ENCODE measurements at places on chromosomes 4 and X.

DNA sequence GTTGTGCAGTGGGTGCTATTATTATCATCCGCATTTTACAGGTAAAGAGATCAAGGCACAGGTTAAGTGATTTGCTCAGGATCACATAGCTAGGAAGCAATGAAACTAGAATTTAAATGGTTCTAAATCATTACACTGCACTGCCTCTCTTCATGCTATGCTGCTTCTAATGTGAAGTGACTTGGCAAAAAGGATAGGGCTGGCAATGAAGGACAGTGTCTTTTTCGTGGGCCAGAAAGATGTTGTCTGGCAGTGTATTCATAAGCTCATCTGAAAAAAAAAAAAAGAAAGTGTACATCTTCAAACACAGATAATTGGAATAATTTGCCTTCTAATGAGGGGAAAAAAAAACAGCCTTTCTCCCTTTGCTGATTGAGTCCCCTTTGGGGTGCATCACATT, 132.2 kb upstream of the FUNDC1 start:
- no peak for DNase-seq

DNA sequence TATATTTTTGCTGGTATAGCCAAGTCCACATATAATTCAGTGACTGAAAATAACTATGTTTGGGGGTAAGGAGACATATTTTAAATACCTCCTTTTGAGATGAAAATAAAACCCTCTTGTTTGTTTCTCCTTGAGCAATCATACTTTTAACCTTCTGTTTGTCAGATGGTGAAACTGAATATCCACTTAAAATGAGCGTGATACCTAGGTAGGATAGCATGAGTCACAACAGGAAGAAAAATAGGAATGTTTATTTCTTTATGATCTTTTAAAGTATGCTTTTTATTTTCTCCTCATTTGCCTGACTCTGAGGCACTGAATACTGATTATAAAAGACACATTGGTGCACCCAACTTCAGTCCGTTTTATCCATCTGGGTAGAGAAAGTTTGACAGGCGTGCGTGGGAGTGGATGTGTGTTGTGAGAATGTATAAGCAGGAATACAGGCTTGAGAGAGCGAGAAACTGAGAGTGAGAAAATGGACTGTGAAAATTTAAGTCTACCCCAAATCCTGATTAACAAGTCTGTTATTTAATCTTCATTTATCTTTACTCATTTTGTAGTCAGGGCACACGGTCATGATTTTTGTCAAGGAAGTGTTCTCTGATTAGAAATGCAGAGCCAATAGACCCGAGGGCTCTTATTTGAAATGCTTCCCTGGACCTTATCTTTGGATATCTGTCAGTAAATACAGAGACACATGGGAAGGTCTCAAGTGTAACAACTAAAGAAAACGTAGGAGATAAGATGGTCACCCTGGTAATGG, 62.1 kb upstream of the ANTXR2 start:
- no peak for DNase-seq

DNA sequence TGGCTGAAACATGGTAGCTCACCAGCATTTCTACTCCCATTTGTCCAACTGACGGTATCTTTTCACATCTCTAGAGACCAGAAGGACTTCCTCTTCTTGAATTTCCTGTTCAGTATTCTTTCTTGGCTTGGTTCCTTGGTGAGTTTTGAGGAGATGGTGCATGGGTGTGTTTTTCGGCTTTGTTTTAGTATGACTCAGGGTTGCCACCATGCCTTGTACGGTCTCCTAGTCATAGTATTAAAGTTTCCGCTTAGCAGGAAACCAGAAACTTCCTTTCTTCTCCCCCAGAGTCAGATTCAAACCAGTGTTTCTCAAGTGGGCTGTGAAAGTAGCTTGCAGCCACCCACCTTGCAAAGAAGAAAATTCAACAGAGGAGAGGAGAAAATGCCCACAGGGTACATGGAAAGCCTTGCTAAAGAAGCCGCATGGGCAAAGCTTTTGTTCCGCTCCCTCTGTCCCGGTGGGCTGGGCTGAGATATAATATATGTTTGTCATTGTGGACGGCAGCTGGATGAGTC, 5.7 kb downstream of the CD99 start:
- peak; percentile 36 for DNase-seq

DNA sequence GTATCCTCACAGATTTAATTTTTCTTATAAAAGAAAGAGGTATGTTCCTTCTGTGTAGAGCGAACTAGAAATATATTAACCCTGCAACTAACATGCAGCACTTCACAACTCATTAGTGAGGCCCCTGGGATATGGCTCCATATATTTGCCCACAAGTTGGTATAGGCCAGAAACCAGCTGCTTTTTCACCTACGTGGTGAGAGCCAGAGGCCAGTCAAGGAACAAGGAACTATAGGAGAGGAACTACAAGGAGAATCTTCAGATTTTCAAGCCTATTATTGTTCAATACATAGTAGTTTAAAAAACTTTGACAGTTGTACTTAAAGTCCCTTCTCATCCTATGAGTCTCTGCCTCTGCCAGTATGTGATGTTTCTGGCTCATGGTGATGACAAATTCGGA, 205.9 kb downstream of the CBR4 start:
- DNase-seq = no peak

- no peak for DNase-seq
Measured at GRCh38 chr4:178970433-178971140, 1528.3 kb upstream of the AGA start.

- no peak for DNase-seq
Measured at GRCh38 chr4:168707205-168707604, 210.4 kb downstream of the PALLD start.

DNA sequence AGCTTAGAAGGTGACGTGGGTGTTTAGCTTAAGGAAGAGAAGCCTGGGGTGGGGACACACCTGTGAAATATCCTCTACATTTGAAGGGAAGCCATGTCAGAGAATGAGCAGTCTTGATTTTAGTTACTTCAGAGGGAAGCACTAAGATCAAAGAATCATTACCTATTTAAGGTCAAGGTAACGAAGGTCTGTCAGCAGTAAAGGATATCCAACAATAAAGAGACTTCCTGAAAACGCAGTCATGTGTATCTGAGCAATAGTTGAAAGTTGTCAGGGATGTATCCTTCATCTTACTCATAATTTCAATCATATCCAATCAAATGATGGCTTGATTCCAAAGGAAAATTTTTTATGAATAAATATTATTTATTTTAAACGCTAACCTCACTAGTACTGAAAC, 33.5 kb downstream of the IGFBP7 start:
- DNase-seq = no peak

DNA sequence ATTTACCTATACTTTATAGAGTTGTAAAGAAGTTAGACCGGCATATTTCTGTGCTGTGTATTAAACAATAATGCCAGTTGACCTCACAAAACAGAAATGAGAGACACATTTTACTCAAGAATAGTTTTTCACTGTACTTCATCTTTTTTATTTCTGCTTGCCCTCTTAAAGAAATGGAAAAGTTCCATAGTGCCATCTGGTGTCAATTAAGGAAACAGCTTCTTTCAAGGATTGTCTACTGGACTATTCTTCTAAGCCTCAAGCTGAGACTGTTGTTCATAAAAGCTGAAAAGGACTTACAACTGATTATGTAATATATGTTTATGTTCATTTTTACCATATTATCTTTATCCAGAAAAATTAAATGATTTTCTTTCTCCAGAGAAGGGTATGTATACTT, 1523.7 kb downstream of the ARAP2 start:
- no peak for DNase-seq

GRCh38 chrX:9885150-9885549, 82.0 kb upstream of the CLDN34 start:
- DNase-seq = peak; percentile 10

DNA sequence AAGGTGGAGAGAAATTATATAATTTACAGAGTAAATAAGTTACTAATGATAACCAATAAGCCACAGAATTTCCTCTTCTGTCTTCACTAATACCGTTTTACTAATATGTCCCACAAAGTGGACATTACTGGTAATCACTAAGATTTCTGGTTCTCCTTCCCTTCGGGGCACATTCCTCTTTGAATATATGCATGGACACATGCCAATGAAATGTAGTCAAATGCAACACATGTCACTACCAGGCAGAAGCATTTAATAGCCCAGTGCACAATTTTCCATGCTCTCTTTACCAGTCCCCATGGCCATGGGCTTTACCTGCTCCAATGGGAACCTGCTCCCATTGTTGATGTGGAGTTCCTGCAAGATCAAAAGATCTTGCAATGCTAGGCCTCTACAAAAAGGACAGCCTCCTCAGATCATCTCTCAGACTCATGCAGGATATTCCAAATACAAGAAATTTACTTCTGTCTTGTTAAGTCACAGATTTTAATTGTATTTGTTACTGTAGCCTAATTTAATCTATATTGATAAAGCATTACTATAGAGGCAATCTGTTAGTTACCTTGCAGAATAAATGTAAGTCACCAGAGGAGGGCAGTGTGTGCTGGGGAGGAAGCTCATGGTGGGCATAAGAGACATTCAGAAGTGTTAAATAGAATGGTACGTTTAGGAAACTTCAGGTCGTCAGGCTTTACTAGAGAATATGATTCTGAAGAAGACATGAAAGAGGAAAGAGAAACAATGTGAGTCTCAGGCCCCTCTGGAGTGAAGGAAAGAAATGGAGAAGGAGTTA, 37.1 kb upstream of the INPP4B start:
- no peak for DNase-seq
